Pancreas (tissue), 10 donors: ENCODE measurements at places on chromosomes 5 and 9.

DNA sequence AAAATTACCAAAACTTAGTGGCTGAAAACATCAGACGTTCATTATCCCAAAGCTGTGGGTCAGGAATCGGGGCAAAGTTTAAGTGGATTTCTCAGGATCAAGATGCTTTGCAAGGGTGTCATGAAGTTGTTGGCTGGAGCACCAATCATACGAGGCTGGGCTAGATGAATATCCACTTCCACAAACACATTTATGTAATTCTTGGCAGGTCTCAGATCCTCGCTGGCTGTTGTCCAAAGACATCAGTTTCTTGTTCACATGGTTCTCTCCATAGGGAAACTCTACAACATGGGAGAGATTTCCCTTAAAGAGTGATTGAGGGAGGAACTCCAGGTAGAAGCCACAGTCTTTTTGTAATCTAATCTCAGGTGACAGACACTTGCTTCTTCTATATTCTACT is 20.2 kb upstream of the CCDC192 start:
- no peaks in the 10 kb centered on the region for H3K36me3 ChIP-seq
- H3K4me3 ChIP-seq, result no peak overlapping the region
- H3K4me1 ChIP-seq, result no peaks in the 10 kb centered on the region
- no peaks in the 10 kb centered on the region for H3K27me3 ChIP-seq
- H3K27ac ChIP-seq, result no peak overlapping the region

DNA sequence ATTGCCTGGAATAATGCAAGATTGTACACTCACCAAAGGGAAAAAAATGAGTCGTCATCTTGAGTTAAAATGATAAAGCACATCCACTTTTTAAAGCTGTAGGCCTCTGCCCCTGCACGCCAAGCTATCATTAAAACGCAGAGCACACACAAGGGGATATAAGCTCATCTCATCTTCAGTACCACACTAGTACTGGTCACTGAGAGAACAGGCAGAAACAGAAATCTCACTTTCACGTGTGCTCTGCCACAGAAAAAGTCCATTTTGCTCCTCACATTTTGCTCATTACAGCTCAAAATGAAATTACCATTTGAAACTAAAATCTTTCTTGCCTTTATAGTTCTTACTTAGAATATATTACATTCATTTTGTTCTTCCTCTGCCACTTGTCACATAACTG is 99.2 kb upstream of the SLC30A5 start:
- H3K4me3 ChIP-seq, result no peak overlapping the region
- H3K27me3 ChIP-seq, result no peaks in the 10 kb centered on the region
- no peak overlapping the region for H3K27ac ChIP-seq
- DNase-seq, result no peak

- no peak overlapping the region for H3K4me3 ChIP-seq
- peaks cover 13% of the 10 kb centered on the region for H3K36me3 ChIP-seq
- no peaks in the 10 kb centered on the region for H3K27me3 ChIP-seq
- H3K27ac ChIP-seq, result no peak overlapping the region
- peak; percentile 70 for DNase-seq
Measured at GRCh38 chr9:128107468-128108268, 19.9 kb downstream of the PTGES2 start.

- no peak overlapping the region for H3K4me3 ChIP-seq
- no peak for DNase-seq
- H3K27me3 ChIP-seq, result no peaks in the 10 kb centered on the region
- H3K36me3 ChIP-seq, result no peaks in the 10 kb centered on the region
- H3K4me1 ChIP-seq, result no peaks in the 10 kb centered on the region
Measured at GRCh38 chr9:130981002-130981755, 27.8 kb upstream of the LAMC3 start.
